ENCODE measurements at places on chromosomes 11 and 22.

DNA sequence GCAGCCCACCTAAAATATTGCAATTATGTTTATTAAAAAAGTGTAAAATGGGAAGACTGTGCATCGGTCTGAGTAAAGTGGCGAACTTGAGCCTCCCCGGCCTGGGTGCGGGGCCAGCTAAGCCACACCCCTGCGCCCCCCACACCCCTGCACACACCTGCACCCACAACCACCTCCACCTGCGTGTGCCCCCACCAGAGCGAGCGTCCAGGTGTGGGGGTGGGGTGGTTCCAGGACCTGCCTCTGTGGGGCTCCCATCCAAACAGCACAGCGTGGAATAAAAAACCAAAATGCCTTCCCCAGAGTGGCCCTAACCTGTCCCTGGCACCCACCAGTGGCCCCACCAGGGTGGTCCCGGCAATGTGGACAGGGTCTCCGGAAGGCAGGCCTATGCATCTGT lies 30.1 kb upstream of the CARS1 start:
- DNase-seq = no peak

GRCh38 chr11:103862094-103862801 lies 174.2 kb upstream of the DDI1 start:
- DNase-seq = peak; percentile 60

GRCh38 chr22:45758603-45759002 lies 87.0 kb downstream of the ATXN10 start:
- no peak for DNase-seq

GRCh38 chr22:41603873-41604332 lies 14.3 kb upstream of the PMM1 start:
- peak; percentile 87 for DNase-seq

- DNase-seq = no peak
These were observed 2.7 kb upstream of the C22orf15 start for GRCh38 chr22:23760056-23760455.

GRCh38 chr11:21988477-21988876 lies 204.4 kb upstream of the ANO5 start:
- peak; percentile 24 for DNase-seq

DNA sequence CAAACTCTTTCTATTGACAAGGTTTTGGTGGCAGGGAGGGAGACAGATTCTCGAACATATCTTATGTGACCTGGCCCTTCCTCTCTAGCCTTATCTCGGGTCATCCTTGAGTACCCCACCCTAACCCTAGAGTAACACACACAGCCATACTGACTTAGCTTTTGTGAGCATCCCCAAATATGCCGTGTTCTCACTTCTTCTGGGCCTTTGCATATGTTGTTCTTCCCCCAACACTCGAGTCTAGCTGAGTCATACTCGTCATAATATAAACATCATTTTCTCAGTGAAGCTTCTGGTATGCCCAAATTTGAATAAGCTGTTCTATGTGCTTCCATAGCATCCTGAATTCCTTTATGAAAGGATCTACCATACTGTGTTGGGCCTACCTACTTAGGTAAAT lies 8.0 kb downstream of the TTC17 start:
- no peak for DNase-seq

GRCh38 chr22:29528144-29528543 lies 25.4 kb downstream of the THOC5 start:
- DNase-seq = no peak

DNA sequence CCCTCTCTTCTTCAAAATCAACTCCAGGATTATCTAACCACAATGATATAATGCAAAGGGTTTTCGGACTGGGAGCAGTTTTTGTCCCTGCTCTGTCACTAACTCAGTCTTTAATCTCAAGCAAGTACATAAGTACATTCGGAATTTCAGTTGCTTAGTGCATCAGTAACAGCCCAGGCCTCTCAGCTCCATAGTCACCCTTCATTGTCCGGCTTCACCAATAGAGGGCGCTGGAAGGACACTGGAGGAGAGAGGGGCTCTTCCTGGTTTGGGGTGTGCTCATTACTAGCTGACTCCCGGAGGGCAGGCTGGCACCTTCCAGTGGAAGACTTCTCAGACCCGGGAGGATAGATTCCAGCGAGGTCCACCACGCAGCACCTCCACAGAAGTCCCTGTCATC lies 90.4 kb upstream of the PDGFD start:
- peak; percentile 47 for DNase-seq
